ENCODE measurements at places on chromosomes 2 and 18.

DNA sequence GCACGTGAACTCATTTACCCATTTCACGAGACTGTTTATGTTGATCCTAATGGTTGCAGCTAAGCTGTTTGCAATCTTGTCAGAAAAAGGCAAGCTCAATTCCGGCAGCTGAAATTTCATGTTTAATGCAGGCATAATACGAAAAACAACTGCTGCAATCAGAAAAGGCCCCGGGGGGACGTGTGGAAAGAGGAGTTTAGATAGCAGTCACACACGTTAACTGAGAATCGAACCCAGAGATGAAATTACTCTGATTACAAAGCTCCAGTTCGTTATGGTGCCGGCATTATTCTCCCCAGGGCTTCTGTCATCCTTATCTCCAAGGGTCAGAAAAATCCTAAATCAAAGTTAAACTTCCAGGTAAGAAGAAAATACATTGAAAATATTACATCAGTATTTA, 79.9 kb upstream of the MYT1L start:
- DNase-seq, result no peak

DNA sequence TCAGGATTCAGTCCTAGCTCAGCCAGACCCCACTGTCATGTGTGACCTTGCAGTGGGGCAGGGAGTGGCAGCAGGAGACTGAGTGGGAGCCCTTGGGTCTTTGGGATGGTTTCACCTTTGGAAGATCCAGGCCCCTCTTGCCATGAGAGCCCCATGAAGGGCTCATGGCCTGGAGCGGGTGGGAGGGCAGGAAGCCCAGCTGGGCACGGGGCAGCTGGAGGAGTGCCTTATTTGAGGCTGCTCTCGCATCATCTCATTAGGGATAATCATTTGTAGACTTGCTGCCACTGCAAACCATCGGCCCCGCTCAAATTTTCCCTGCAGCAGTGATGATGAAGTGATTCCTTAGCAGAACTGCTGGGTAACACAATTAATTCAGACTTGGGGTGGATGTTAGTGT, 73.9 kb downstream of the TGOLN2 start:
- no peak for DNase-seq

GRCh38 chr18:23737578-23737977, 48.3 kb downstream of the LAMA3 start:
- no peak for DNase-seq

DNA sequence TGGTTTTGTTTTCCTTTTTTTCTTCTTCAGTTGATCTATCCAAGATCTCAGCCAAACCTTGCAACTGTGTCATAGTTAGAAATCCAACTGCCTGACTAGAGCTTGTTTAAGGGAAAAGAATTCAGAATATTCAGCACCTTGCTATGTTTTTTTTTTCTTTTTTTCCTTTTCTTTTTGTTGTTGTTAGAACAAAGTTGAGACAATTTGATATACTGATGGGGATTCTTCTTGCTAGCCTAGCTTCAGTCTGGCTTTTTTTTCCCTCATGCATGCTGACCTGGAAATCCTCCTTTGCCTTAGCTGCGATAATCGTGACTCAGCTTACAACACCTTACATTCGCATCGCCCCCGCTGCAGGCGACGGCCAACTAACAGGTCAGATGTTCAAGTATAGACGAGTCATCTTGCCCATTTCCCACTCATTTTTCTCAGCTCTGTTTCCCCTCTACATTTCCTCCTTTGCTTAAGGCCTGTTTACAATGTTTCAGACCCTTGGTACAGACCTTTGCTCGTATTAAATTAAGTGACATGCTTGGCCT, 487.2 kb upstream of the RAB12 start:
- no peak for DNase-seq

- no peak for DNase-seq
These were observed 2.0 kb downstream of the MAP3K20 start for GRCh38 chr2:173077506-173078177.

- no peak for DNase-seq
These were observed 1.3 kb downstream of the LAPTM4A start for GRCh38 chr2:20050104-20050645.

GRCh38 chr2:209974576-209974975, 27.9 kb upstream of the RPE start:
- DNase-seq, result no peak

DNA sequence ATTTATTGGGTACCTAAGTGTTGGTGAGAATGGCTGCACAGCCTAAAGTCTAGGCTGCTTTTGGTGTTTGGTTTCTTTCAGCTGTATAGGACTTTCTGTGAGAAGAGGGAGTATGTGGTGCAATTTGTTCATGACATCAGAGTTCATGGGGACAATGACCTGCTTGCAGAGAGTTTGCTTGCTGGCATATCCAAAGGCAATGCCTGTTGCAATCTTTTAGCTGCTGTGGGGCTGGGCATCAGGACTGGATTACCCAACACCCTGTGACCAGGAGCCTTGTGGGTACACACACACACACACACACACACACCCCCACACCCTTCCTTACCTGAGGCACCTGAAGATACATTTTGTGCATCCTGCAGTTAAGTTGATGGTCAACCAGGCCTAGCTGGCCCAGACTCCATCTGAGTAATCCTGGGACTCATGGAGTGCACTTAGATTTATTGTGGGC, 68.4 kb downstream of the LIPG start:
- DNase-seq, result no peak

GRCh38 chr2:234502919-234503285, 6.0 kb upstream of the ARL4C start:
- DNase-seq, result no peak

GRCh38 chr2:30948857-30949256, 141.6 kb upstream of the CAPN13 start:
- DNase-seq, result no peak

All from activated T-cell treated with anti-CD3 and anti-CD28 coated beads, Interleukin-2, amount 50 U/mL, for 24 hours (primary cell).